ENCODE measurements at places on chromosomes 1 and 21. TPM values are rescaled to one million over a fixed set of nuclear protein-coding genes. Genes with fewer than 3 reads are reported as not detected.
A peak's percentile ranks its signal among the peaks of the same experiment; 100 is the strongest.

NTMT2 gene
- not detected for total RNA-seq

BTBD19 gene
- total RNA-seq: 69.9 TPM

GBP5 gene
- 0.31 TPM for total RNA-seq

CYP4X1 gene
- 3.7 TPM for total RNA-seq

DNA sequence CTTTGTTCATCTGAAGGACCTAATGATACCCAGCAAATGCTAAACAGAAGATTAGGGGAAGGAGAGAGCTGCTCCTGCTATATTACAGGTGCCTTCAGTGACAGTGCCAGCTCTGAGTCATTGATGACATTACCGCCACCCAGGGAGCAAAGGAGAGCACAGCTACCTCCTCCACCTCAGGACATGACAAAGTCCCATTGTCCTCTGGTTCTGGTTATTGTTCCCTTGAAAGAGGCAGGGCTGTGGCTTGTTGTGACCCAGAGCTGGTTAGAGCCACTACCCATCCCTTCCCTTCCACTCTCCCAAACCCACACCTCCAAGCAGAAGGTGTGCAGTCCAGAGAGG is 363.5 kb upstream of the DUSP10 start:
- DNase-seq: no peak

GRCh38 chr1:88286716-88287115 is 397.4 kb upstream of the PKN2 start:
- no peak for DNase-seq

DNA sequence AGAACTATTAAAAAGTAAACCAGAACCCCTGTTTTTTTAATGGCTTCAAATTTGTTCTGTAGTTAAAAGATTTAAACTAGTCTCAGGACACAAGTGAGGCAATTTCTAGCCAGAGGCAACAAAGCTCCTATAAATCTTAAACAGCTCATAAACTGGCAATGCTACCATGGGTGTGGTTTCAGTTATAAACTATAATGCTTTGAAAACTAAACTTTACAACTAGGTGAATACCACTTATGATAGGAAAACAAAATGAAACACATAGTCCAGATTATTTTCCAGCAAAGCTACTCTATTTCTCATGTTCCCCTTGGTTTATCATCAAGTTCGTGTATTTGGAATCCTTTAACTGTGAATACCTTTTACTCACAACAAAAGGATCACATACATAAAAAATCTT is 282.5 kb downstream of the VAV3 start:
- DNase-seq: no peak

DNA sequence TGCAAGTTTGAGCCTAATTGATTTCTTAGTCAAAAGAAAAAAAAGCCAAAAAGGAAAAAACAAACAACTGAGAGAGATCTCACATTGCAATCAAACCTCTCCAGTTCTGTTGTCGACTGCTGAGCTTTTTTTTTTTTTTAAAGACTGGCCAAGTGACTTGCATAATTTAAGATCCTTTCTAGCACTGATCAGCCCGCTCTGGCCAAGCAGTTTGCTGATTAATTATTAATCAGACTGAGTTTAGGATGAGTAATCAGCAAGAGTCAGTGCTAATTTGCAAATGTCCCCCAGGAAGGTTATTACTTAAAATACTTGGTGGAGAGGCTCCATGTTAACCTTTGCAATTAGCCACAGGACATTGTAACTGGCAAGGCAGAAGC is 39.3 kb downstream of the HMGB4 start:
- no peak for DNase-seq

GRCh38 chr1:55209247-55209646 is 5.9 kb downstream of the USP24 start:
- no peak for DNase-seq

DNA sequence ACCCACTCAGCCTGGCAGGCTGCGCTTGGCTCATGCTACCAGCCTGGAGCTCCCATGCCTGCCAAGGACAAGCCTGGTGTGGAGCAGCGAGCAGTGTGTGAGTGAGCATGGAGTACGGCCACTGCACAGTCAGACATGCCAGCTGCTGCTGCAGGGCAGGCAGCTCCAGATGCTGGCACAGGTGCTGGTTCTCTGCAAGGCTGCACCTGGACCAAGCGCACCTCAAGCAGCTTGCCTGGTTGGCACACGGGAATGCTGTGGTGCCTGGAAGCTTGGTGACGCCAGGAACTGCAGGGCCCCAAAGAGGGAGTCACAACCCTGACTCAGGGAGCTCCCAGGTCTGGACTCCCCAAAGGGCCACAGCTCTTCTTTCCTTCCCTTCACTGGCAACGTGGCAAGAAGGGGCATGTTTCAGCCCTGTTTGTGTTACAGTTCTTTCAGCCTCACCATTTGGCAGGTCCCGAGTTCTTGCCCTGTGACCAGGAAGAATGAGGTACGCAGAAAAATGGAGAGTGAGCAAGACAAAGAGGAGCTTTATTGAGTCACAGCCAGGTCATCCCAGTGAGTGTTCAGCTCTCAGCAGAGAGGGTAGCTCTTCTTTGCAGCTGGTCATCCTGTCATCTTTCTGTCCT is 26.1 kb downstream of the ACOT7 start:
- no peak for DNase-seq

LDLRAD2 gene
- 0.42 TPM for total RNA-seq

ACKR1 gene
- 0.15 TPM for total RNA-seq

CRNN gene
- not detected for total RNA-seq

GRCh38 chr1:62210960-62211359 is 16.3 kb downstream of the L1TD1 start:
- DNase-seq: no peak

DNA sequence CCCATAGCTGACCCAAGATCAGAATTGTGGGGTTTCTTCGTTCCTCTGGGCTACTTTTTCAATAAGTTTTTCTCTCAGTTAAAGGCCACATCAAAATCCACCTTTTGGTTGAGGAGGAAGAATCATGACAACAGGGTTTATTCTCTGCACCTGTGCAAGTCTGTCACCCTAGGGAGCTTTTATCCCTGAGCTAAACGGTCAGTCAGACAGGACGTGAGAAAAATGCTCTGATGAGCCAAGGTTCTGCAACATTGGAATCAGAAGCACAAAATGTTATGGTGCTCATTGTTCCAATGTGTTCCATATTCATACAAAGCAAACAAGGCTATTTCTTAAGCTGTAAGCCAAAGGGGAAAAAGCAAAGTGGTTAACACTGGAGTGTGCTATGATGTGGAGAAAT is 7.4 kb upstream of the ERICH3 start:
- DNase-seq: no peak

DNA sequence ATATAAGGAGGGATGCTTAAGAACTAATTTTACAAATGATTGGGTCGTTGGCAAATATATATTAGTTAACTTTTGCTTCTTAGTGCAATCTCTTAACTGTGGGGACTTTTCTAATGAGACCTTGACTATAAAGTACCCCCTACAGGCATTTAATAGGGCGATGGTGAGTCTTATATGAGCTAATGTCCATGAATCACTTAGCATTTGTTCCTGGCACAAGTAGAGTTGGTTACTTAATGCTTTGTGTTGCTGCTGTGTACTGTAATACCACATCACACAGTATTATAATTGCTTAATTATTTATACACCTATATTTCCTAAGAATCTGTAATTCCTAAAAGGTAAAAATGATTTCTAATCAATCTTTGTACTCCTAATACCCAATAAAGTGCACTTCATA is 25.3 kb upstream of the TMCO1 start:
- DNase-seq: no peak

DNA sequence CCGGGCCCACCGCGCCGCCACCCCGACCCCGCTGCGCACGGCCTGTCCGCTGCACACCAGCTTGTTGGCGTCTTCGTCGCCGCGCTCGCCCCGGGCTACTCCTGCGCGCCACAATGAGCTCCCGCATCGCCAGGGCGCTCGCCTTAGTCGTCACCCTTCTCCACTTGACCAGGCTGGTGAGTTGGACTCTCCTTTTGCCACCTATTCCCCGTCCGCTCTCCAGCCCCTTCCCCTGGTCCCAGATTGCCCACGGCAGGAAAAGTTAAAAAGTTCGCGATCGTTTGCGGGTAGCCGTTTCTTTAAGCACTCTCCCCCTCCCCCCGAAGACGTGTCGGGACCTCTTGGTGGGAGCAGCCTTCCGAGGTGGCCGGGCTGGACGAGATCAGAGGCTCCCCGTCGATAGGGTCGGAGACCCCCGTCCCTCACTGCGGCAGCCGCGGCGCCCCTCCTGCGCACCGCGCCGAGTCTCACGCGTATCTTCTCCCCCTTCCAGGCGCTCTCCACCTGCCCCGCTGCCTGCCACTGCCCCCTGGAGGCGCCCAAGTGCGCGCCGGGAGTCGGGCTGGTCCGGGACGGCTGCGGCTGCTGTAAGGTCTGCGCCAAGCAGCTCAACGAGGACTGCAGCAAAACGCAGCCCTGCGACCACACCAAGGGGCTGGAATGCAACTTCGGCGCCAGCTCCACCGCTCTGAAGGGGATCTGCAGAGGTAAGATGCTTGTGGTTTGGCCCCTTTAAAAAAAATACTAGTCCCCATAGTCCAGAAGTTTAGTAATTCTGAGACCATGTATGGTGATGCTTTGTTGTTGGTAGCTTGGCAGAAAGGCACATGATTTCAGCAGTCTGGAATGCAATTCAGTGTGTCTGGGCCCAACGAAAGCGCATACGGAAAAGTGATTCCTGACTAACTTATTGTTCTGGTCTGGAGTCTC is 576 bp downstream of the CCN1 start:
- peak; percentile 45 for DNase-seq

KCNQ4 gene
- total RNA-seq: 0.07 TPM

GRCh38 chr1:220655961-220656740 is 34.0 kb upstream of the C1orf115 start:
- DNase-seq: no peak

DNA sequence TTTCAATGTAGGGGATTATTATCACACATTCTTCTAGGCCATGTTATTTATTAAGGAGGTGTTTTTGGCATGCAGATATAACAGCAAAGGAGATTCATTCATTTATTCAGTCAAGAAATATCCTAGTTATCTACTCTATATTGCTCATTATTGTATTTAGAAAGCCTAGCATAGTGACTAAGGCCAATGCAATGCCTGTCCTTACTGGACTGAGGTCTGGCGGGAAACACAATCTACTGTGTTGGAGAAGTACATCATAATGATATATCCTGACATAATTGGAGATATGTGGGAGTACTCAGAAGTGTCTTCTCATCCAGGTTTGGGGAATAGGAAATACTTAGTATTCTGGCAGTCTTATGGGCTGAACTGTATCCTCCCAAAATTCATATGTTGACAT is 421.5 kb upstream of the USP24 start:
- no peak for DNase-seq

DNA sequence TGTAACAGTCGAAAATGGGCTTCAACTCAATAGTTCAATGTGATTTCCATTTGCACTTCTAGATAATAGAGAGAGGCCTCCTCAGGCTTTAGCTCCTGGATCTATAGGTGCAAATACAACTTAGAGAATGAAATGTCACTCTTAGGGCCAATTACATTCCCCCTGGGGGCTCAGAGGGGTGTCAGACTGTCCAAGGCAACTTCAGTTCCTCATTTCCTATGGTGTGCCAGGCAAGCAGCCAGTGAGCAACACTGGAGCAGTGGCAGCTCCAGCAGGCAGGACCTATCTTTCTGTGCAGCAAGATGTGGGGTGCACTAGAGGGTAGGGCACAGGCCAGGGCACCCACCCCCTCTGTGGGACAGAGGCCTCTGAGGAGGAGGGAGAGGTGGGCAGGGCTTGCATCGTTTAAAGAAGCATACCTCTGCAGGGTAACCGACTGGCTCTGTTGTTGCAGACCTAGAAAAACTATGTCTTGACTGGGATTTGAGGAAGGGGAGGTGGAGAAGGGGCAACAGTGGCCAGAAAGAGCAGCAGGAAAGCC is 97.3 kb downstream of the SUSD4 start:
- no peak for DNase-seq

DNA sequence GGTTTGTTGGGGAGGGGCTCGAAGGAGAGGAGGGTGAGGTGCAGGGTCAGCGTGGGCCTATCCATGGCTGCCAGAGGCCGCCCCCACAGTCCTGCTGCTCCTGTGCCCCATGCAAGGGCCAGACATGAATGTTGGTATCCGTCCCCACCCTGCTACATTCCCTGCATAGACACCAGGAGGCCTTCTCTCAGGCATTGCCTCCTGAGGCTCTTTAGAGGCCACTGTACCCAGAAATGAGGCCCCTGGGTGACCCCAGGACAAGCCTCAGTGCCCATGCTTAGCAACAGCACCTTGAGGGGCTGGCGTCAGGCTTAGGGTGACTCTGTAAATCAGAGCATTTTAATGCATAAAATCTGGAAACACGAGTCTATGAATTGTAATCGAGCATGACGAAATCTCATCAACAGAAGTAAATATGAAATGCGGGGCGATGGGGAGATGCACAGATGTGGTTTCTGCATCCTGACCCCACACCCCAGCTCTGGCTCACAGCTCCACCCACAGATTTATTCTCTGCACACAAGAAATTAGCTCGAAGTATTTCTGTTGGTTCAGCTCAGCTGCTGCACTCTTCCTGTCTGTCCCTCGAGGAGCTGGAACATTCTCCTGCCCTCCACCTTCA is 124.0 kb upstream of the CSF3R start:
- no peak for DNase-seq

SEC16B gene
- 0.44 TPM for total RNA-seq

DNA sequence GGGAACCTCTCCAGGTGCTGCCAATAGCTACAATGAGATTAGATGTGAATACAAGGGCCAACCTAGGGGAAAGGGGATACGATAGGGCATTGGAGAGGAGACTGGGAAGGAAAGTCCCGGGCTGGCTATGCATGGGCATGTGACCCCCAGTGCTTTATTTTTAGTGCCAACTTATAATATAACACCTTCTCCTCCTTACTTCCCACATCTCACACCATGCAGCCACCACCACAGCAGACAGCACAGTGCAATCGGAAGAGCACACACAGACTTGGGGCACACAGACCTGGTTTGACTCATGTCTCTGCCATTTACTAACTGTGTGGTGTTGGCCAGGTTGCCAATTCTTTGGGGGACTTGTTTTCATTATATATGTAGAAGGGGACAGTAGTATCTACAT is 85.4 kb downstream of the TOMM20 start:
- no peak for DNase-seq

GRCh38 chr1:89799495-89799894 is 21.3 kb upstream of the LRRC8D start:
- DNase-seq: peak; percentile 64

GPR161 gene
- 36.5 TPM for total RNA-seq

GRCh38 chr21:43012596-43012995 is 38.2 kb downstream of the PKNOX1 start:
- no peak for DNase-seq

GRCh38 chr1:1344655-1345361 is 4.4 kb downstream of the DVL1 start:
- no peak for DNase-seq

FAM72B gene
- total RNA-seq: 4.3 TPM

GRCh38 chr1:115495111-115495510 is 146.7 kb upstream of the VANGL1 start:
- no peak for DNase-seq

GRCh38 chr1:150564051-150564991 is 15.1 kb downstream of the MCL1 start:
- DNase-seq: no peak

LCE6A gene
- not detected for total RNA-seq

RIT1 gene
- total RNA-seq: 46.4 TPM

CFHR5 gene
- not detected for total RNA-seq

GRCh38 chr1:172895050-172895460 is 155.7 kb downstream of the TNFSF18 start:
- peak; percentile 85 for DNase-seq

BCAR3 gene
- 31.2 TPM for total RNA-seq

GRCh38 chr21:16283516-16283915 is 553.7 kb downstream of the USP25 start:
- no peak for DNase-seq

MIER1 gene
- 38.5 TPM for total RNA-seq

B3GALT5 gene
- not detected for total RNA-seq

GRCh38 chr1:206685769-206686477 is 1.2 kb downstream of the MAPKAPK2 start:
- peak; percentile 61 for DNase-seq

Data from endothelial cell of umbilical vein (primary cell).